Activated naive CD8-positive, alpha-beta T cell treated with anti-CD3 and anti-CD28 coated beads, Interleukin-2, amount 10 ng/mL, durations not matched to agents 7 days and 5 days (primary cell): ENCODE measurements at places on chromosomes 2 and 18.

GRCh38 chr2:3461801-3462492, 57.4 kb downstream of the ADI1 start:
- peak overlapping the region; percentile 78 for H3K27ac ChIP-seq
- no peaks in the 10 kb centered on the region for H3K27me3 ChIP-seq
- peaks cover 8% of the 10 kb centered on the region for H3K36me3 ChIP-seq
- no peak overlapping the region for H3K4me3 ChIP-seq
- no peak for DNase-seq

DNA sequence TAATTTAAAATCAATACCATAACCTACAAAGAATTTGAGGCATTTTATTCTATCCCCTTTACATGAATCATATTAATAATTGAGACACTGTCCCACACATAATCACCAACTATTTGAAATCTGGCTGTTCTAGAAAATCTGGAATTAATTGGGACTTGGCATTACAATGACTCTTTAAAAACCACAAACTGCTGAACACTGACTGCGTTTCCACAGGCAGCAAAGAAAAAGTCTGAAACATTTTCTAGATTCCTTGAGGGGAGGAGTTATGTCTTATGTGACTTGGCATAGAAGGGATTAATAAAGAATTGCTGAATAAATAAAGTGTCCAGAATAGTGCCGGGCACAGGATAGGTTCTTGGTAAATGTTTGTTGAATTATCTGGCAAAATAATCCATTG, 61.4 kb downstream of the GPR39 start:
- no peak overlapping the region for H3K4me3 ChIP-seq
- no peaks in the 10 kb centered on the region for H3K4me1 ChIP-seq
- no peak overlapping the region for H3K27ac ChIP-seq
- no peak for DNase-seq

DNA sequence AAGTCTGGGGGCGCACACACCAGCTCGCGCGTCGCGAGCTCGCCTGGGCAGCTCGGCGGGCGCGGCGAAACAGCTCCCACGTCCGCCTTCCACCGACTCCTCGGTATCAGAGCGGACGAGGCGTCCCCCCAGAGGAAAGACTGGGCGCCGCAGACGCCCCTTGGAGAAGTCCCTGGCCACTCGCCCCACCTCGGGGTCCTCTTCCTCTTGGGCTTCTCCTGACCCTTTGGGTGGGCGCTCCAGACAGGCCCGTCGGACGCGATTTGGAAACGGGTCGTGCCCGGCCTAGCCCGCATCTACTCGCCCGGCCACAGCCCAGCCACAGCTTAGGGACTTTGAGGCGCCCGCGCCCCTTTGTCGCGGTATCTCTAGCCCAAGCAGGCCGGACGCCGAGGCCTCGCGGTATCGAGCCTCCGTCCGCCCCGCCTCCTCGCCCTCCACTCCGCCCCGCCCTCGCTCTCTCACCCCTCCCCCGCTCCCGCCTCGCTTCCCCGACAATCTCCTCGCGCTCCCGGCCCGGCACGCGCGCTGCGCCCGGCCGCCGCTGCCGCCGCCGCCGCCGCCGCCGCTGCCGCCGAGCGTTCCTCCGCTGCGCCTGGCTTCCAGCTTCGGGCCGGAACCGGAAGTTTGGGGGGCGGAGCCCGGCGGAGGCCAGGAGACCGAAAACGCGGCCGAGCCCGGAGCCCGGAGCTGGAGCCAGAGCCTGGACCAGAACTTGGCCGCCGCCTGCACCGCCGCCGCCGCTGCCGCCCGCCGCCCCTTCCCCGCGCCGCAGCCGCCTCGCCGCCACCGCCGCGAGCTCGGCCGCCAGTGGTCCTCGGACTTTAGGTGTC, 749 bp upstream of the ACVR2A start:
- H3K27ac ChIP-seq = peak overlapping the region; percentile 80
- peaks cover 24% of the 10 kb centered on the region for H3K4me1 ChIP-seq
- H3K4me3 ChIP-seq = peak overlapping the region; percentile 89
- peaks cover 6% of the 10 kb centered on the region for H3K36me3 ChIP-seq

- H3K27ac ChIP-seq = no peak overlapping the region
- H3K36me3 ChIP-seq = no peaks in the 10 kb centered on the region
- H3K4me1 ChIP-seq = peaks cover 1% of the 10 kb centered on the region
- no peak for DNase-seq
Observed at GRCh38 chr18:24274837-24275236, 122.8 kb downstream of the OSBPL1A start.

DNA sequence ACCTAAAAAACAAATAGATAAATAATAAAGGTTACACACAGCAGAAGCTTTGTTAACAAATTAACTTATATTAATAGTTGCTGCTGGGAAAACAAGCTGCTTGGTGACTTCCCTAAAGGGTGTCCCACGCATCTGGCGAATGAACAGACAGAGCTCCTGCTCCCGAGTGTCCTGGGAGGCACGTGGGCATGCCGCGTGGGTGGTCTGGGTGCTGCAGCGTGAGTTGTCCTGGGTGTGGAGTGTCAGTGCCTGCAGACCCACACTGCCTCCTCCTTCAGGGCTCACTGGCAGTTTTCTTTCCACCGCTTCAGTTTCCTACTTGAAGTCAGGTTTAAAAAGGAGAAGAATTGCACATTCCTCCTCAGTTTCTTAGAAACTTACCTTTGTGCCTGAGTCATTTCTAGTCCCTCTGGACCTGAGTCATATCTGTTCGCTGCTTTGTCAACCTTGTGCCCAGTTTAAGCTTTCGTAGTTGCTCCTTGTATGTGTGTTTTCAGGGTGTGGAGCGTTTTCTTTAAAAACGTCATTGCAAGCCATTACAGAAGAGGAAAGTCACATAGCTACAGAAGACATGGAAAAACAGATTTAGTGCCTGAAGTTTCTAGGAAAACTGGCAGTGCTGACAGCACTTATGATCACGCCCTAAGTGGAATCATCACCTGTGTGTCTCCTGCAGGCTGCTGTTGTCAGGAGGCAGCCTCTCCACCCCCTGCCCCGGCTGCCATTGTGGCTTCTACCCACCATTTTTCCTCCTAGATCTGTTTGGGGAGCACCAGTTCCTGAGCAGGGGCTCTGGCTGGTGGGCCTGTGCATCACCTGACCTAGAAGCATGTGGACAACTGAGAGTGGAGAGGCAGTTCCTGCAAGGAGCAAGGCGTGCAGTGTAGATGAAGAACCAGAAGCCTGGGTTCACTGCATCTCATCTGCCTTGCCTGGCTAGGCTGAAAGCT, 24.5 kb downstream of the IMPA2 start:
- H3K4me1 ChIP-seq = no peaks in the 10 kb centered on the region
- H3K4me3 ChIP-seq = no peak overlapping the region
- no peak for DNase-seq
- no peak overlapping the region for H3K27ac ChIP-seq

DNA sequence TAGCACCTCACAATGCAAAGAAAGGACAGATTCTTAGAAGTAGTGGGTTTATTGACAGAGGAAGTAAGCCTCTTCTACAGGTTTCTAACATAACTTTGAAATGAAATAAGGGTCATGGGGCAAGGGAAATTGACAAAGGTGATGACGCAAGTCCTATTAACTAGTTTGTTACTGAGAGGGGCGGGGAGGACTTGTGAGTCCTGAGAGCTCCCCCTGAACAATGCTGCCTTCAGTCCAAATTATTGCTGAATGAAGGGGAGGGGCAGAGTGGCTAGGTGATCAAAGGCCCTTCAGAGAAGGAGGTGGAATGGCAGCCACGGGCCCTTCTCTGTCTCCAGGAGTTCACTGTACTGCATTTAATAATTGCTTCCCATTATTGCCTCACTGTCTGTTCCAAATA, 390.0 kb downstream of the MEIS1 start:
- H3K4me1 ChIP-seq = no peaks in the 10 kb centered on the region
- no peaks in the 10 kb centered on the region for H3K27me3 ChIP-seq
- DNase-seq = no peak
- H3K27ac ChIP-seq = no peak overlapping the region
- H3K4me3 ChIP-seq = no peak overlapping the region

DNA sequence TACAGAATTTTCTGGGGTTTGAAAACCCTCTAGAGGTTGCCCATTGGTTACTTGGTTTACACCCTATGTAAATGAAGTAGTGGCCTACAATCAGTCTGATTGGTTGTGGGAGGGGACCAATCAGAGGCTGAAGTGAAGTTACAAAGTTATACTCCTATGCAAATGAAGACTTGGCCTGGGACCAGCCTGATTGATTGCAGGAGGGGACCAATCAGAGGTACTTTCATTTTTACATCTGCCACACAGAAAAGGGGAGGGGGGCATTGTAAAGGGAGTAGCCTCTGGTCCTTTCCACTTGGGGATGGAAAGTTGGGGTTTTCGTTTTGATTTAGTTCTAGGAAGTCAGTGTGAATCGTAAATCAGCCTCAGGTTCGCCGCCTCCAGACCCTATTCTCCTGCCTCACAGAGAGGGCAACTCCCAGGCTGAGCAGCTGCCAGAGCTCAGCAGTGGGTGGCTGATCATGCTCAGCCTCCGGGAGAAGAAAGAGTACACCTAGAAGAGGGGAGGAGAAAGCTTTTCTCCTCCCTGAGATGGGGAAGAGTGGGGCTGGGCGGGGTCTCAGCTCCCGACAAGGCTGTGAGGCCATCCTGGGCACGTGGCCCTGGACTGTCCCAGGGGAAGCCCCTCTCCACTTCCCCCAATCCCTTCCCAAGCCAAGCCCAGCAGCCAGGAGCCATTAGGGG, 372.5 kb downstream of the GALR1 start:
- H3K36me3 ChIP-seq = no peaks in the 10 kb centered on the region
- H3K27me3 ChIP-seq = no peaks in the 10 kb centered on the region
- no peak overlapping the region for H3K4me3 ChIP-seq
- DNase-seq = no peak

GRCh38 chr2:13560322-13560721, 843.6 kb downstream of the TRIB2 start:
- no peaks in the 10 kb centered on the region for H3K4me1 ChIP-seq
- no peak for DNase-seq
- H3K27me3 ChIP-seq = no peaks in the 10 kb centered on the region
- no peak overlapping the region for H3K27ac ChIP-seq
- no peak overlapping the region for H3K4me3 ChIP-seq
- no peaks in the 10 kb centered on the region for H3K36me3 ChIP-seq

DNA sequence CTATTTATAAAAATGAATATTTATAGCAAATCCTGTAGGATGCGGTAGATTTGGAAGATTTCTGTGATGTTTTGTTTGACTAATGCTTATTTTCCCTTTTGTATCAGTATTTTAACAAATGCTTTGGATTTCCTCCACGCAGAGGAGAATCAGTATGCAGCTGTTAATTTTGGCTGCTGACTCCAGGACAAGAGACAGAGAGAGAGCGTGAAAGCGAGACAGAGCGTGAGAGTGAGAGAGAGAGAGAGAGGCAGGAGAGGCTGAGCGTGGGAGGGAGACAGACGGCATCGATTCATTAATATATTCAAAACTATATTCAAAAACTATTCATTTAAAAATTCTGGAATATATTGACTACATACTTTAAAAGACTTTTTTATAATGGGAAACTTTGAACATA, 62.5 kb downstream of the RRM2 start:
- no peak overlapping the region for H3K4me3 ChIP-seq
- peaks cover 38% of the 10 kb centered on the region for H3K36me3 ChIP-seq
- H3K27me3 ChIP-seq = no peaks in the 10 kb centered on the region
- peaks cover 4% of the 10 kb centered on the region for H3K4me1 ChIP-seq
- no peak for DNase-seq
- no peak overlapping the region for H3K27ac ChIP-seq

GRCh38 chr2:188473306-188473705, 181.6 kb downstream of the GULP1 start:
- no peak overlapping the region for H3K27ac ChIP-seq
- H3K4me3 ChIP-seq = no peak overlapping the region
- no peak for DNase-seq
- no peaks in the 10 kb centered on the region for H3K27me3 ChIP-seq

- H3K4me3 ChIP-seq = no peak overlapping the region
- no peak for DNase-seq
- no peaks in the 10 kb centered on the region for H3K4me1 ChIP-seq
- peaks cover 10% of the 10 kb centered on the region for H3K27me3 ChIP-seq
- no peak overlapping the region for H3K27ac ChIP-seq
- no peaks in the 10 kb centered on the region for H3K36me3 ChIP-seq
Observed at GRCh38 chr2:32962690-32963089, 15.9 kb downstream of the LTBP1 start.

DNA sequence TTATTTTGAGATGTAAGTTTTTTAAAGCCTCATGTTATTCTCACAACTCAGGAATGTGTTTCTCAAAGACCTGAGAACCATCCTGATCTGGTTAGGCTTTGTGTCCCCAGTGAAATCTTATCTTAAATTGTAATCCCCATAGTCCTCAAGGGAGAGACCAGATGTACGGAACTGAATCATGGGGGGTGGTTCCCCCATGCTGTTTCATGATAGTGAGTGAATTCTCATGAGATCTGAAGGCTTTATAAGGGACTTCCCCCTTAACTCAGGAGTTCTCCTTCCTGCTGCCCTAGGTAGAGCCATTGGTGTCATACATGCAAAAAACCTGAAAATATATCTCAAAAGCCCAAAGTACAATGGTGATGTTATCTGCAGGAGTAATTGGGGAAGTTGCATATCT, 836.7 kb downstream of the CBLN2 start:
- no peaks in the 10 kb centered on the region for H3K4me1 ChIP-seq
- no peaks in the 10 kb centered on the region for H3K27me3 ChIP-seq
- DNase-seq = no peak
- H3K4me3 ChIP-seq = no peak overlapping the region
- no peaks in the 10 kb centered on the region for H3K36me3 ChIP-seq

- H3K36me3 ChIP-seq = no peaks in the 10 kb centered on the region
- H3K4me3 ChIP-seq = no peak overlapping the region
Observed at GRCh38 chr2:42086500-42086953, 38.7 kb downstream of the PKDCC start.

DNA sequence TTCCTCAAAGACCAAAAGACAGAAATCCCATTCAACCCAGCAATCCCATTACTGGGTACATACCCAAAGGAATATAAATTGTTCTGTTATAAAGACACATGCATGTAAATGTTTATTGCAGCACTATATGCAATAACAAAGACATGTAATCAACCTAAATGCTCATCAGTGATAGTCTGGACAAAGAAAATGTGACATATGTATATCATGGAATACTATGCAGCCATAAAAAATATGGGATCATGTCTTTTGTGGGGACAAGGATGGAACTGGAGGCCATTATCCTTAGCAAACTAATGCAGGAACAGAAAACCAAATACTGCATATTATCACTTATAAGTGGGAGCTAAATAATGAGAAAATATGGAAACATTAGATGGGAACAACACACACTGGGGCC, 2.7 kb upstream of the HNMT start:
- no peak overlapping the region for H3K27ac ChIP-seq
- H3K4me3 ChIP-seq = no peak overlapping the region
- H3K4me1 ChIP-seq = no peaks in the 10 kb centered on the region
- no peak for DNase-seq

- DNase-seq = no peak
- H3K36me3 ChIP-seq = peaks cover 3% of the 10 kb centered on the region
- peaks cover 3% of the 10 kb centered on the region for H3K4me1 ChIP-seq
- H3K27ac ChIP-seq = no peak overlapping the region
- no peaks in the 10 kb centered on the region for H3K27me3 ChIP-seq
Observed at GRCh38 chr18:23300231-23300805, 152.8 kb upstream of the RIOK3 start.

GRCh38 chr18:7479756-7480155, 87.4 kb upstream of the PTPRM start:
- H3K4me1 ChIP-seq = no peaks in the 10 kb centered on the region
- no peak overlapping the region for H3K27ac ChIP-seq
- DNase-seq = no peak
- no peaks in the 10 kb centered on the region for H3K36me3 ChIP-seq
